Activated CD4-positive, alpha-beta T cell treated with anti-CD3 and anti-CD28 coated beads, Interleukin-10, Interleukin-2, amounts not matched to agents 100 ng/mL and 50 ng/mL, durations not matched to agents 16 hours and 8 hours (primary cell): ENCODE measurements at places on chromosomes 6 and 20.

- no peak for DNase-seq
Observed at GRCh38 chr6:91352878-91353277, 766.0 kb upstream of the MAP3K7 start.

- DNase-seq: peak; percentile 30
Observed at GRCh38 chr6:15434823-15435380, 189.0 kb downstream of the JARID2 start.

- no peak for DNase-seq
Observed at GRCh38 chr6:90039911-90040310, 145.6 kb downstream of the GJA10 start.

DNA sequence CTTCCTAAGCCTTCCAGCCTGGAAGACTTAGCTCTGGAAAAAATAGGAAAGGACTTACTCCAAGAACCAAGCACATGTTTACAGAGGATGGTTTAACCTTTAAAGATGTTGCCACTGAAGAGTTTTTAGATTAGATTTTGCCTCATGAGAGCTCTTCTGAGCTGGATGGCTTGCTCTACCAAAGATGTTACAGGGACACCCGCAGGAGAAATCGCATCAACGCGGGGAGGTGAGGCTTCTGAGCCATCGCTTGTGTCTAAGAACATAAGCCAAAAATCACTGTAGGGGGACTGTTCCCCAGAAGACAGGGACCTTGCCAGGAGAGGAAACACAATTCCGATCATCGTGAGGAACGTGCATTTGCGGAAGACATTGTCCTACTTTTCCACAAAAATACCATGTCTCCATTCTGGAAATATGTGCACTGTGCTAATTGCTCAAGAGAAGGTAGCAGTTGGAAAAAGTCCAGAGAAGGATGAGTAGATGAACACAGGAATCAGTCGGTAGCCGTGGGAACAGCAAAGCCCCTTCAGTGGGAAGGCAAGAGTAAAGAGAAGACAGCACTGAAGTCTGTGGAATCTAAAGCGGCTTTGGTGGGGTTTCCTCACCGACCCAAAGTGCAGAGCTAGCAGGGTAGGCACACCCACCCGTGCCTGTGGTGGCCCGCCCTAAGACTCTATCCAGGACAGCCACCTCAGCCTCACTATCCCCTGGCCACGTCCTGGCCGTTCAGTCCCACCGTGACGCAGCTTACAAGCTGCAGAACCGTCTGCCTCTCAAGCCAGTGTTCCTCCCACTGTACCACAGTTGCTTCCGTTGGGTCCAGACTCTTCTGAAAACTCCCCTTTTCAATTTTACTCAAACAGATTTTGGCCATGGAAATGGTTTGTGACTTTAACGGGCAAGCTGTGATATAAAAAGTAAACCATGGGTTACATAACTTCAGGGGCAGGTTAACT is 334.8 kb downstream of the NRN1 start:
- DNase-seq: no peak

GRCh38 chr20:64164123-64164836 is at the start of gene MYT1:
MYT1 (plus strand) TSS chr20:64164452; CDS start chr20:64198862, 34,410 bp downstream.
- DNase-seq: no peak
